IMR-90 (cell line): ENCODE measurements at places on chromosomes 7 and 10. TPM values are rescaled to one million over a fixed set of nuclear protein-coding genes. Genes with fewer than 3 reads are reported as not detected.

DNA sequence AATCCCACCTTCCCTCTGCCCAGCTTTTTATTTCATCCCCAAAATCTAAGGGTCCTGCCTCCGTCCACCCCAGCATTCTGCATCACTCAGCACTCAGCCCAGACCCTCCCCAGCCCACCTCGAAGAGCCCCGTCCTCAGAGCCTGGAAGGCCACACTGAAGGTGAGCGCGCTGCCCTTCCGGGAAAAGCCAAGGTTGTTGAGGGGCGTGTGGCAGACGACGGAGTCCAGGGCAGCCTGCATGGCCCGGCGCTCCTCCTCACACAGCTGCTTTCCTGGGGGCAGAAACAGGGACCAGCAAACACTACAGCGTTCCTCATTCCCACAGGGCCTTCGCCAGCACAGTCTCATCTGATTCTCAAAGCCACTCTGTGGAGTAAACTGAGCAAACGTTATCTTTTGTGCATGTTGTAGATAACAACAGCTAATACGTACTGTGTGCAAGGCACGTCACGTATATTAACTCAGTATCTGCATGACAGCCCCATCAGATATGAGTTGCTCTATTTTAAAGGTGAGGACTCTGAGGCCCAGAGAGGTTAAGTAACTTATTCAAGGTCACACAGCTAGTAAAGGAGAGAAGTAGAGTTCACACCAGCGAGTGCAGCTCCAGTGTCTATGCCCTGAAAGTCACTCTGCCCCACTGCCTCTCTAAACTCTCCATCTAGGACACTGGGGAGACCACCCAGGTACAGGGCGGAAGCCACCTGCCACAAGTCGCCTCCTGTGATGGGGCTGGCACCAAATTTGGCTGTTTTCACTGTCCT lies 2.8 kb downstream of the TRAPPC14 start:
- no peak for DNase-seq

GRCh38 chr7:128752251-128752650 lies 13.1 kb downstream of the CALU start:
- no peak for DNase-seq

- DNase-seq, result peak; percentile 77
These were observed 136.6 kb downstream of the PTPN20 start for GRCh38 chr10:47047577-47048525.

DNA sequence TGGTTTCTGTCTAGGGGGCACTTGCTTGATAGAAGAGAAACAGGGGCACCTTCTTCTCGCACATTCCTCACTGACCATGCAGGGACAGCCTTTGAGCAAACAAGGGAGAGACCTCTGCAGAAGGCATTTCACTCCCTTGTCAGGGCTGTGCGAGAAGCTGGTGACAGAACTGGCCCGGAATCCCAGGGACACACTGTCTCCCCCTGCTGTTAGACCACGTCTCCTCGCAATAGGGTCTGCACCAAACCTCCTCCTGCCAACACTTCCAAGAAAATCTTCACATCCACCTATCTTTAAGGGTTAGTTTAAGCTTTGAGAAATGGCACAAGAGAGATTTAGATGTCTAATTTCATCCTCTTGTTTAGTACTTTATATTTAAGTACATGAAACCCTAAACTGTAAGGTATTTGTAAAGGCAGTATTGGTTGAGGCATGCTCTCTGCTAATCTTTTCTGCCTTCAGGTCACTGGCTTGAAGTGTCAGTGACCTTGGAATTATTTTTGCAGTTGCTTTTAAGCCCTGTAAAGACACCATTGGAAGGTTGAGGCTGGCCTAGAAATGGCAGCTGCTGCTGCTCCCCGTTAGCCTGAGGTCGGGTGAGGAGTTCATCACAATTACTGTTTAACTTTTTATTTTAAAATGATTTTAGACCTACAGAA lies 37.0 kb downstream of the RBM20 start:
- peak; percentile 31 for DNase-seq

- DNase-seq, result no peak
These were observed 21.2 kb upstream of the NPS start for GRCh38 chr10:127527891-127528290.

Gene CCL24
- not detected in 2 replicates for total RNA-seq
